ENCODE measurements at places on chromosomes 7 and 10.

DNA sequence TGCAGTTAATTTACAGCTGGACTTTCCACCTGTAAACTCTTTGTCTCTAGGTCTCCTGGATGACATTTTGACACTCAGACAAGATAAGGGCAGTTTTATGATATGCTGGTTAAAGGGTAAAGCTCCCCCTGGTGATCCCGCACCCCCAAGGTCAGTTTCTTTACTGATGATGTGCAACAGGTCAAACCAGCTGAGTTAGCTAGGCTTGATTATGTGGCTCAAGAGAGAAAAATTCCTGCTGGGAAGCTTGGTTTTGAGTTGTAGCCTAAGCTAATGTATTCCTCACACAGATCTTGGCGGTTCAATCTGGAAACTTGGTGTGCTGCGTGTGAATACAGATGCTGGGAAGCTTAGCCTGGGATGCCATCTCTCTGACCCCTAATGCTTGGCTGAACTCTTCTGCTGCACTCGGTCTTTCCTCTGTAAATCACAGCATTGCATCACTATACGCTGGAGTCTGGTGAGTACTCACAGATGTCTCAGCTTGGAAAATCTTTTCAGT is 11.4 kb upstream of the AKR1D1 start:
- DNase-seq = no peak

- no peak for DNase-seq
These were observed 23.5 kb downstream of the ABLIM1 start for GRCh38 chr10:114634609-114634979.

DNA sequence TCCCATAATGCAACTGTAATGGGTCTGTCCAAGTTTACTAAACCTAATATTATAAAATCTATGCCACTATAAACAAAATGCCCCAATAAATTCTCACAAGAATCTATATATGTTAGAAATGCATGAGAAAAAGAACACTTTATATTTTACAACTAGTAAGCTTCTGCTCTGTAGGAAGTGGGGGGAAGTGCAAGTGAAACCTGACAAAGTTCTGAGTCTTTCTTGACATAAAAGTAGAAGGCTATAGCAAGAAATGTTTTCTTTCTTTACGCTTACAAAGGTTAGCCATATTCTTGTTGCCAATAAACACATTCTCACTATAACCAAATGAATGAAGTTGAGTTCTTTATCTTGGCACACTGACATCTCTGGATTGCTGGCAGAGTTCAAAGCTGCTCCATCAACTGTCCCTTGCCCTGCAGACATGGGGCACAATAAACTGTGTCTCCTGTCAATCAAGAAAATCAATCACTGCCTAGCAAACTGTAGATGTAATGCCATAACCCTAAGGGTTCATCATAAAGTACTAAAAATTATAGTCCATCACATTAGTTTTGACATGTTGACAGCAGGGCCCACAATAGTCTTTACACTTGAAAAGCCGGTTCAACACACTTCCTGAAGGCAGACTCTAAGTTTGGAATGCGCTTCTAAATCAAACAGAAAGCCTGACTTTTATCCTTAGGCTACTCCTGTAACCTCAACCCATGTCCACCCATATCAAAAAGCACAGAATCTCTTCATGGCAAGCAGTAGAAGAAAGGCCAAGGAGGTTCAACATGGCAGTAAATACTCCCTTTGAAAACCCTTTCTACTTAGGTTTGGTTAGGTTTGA is 58.6 kb downstream of the TPK1 start:
- DNase-seq = no peak

- DNase-seq = no peak
These were observed 74.9 kb downstream of the ADCYAP1R1 start for GRCh38 chr7:31126976-31127375.

- no peak for DNase-seq
These were observed 86.2 kb upstream of the PPIF start for GRCh38 chr10:79260811-79261740.

- DNase-seq = no peak
These were observed 689.7 kb upstream of the CELF2 start for GRCh38 chr10:10327934-10328333.

- DNase-seq = no peak
These were observed 53.8 kb downstream of the PROSER2 start for GRCh38 chr10:11876805-11877590.

- no peak for DNase-seq
These were observed 2.9 kb upstream of the CNPY1 start for GRCh38 chr7:155549226-155549625.

DNA sequence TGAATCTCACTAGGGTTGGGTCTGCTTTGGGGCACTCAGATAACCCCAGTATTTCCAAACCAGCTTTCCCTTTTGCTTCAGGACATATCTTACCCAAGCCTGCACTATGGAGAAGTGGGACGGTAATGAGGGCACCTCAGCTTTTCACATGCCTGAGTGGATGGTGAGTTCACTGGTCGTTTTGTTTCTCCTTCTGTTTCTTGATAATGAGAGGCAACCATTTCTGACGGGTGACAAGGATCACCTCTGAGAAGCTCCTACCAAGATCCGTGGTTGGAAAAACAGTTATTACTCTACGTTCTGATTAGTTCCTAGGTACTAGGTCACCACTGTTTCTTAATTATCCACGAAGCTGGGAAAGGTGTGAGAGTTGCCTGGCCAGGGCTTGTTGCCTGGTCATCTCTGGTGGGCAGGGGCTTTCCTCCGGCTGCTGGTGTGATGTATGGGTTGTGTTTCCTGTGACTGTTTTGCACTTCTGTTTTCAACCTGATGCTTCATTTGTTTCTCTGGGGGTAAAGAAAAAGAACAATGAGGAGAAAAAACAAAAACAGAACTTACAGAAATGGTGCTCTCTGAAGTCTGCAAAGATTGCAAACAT is 65.7 kb upstream of the STRIP2 start:
- DNase-seq = no peak

DNA sequence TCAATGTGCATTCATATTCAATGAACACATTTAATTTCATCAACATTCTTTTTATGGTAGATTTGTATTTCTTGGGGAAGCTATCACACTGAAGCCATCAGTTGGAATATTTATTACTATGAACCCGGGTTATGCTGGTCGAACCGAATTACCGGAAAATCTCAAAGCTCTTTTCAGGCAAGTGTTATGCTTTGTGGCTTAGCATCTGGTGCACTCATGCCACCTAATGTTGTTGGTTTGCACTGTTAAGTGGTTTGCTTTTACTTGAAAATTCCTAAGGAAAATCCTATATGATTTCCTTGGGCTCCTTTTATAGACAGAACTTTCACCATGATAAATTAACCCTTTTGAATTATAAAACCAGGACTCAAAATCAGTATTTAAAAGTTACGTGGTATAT is 147.9 kb downstream of the DNAH11 start:
- DNase-seq = no peak

DNA sequence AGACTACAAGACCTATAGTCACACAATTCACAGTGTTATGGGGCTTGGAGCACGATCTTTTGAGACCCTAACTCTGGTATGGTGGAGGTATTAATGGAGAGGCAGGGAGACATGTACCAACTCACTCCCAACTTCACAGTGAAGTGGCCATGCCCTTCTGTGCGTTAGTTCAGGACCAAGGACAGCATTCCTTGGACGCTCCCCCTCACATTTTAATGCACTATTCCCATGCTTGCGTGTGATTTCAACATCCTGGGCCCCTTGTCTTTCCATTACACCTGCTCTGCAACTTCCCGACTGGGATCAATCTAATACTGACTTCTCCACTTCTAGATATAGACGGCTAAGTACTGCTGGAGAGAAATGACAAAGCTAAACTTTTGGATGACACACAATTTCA is 72.7 kb downstream of the PLCE1 start:
- DNase-seq = no peak

DNA sequence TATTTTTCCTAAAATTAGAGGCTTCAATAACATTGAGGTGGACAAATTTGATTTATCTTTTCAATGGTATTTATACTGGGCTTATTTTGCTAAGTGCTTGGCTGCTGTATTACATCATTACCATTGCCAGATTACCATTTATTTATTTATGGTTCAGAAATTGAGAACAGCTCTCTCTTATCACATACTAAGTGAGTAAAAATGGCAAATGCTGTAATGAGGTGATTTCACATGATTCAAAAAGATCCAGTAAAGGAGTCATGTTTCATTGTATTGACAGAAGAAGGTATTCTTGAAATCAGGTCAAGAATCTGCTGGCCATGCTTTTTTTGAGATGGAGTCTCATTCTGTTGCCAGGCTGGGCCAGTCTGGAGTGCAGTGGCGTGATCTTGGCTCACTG is 322.6 kb downstream of the KIF20B start:
- no peak for DNase-seq

GRCh38 chr7:23418046-23418445 is 52.2 kb downstream of the IGF2BP3 start:
- no peak for DNase-seq

- no peak for DNase-seq
These were observed 102.1 kb downstream of the MPP7 start for GRCh38 chr10:28200775-28201174.

DNA sequence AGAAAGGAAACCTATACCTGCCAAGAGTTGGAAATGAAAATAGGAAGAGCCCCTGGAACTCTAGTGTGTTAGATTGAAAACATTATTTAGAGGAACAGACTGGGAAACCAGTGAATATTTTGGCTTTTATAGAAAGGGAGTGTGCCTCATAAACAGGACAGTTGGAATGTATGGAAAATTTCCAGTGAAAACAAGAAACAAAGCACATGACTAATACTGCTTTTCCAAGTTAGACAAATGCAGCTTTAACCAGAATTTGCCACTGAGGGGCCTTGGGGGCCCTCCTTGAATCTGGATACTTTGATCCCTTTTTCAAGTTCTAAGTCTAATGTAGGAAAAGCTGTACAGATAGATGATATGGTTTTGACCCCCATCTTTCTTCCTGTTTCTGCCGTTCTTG is 21.2 kb downstream of the ITGB8 start:
- no peak for DNase-seq

DNA sequence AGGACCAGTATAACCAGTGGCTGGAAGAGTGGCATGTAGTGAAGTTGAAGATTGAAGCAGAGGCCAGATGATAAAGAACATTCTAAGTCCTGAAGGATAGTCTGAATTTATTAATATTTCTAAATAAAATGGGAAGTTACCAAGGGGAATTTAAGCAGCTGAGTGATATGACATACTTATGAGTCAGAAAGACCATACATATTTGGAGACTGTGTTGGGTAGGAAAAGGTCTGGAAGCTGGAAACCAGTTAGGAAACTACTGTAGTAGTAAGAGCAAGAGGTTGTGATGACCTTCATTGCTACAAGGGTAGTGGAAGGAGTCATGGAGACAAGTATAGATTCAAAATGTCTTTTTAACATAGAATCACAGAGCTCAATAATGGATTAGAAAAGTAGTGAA is 752.3 kb downstream of the SUGCT start:
- DNase-seq = no peak

GRCh38 chr7:51666266-51666665 is 349.7 kb upstream of the COBL start:
- DNase-seq = no peak

- DNase-seq = no peak
These were observed 16.2 kb downstream of the ZNF425 start for GRCh38 chr7:149109969-149110368.

DNA sequence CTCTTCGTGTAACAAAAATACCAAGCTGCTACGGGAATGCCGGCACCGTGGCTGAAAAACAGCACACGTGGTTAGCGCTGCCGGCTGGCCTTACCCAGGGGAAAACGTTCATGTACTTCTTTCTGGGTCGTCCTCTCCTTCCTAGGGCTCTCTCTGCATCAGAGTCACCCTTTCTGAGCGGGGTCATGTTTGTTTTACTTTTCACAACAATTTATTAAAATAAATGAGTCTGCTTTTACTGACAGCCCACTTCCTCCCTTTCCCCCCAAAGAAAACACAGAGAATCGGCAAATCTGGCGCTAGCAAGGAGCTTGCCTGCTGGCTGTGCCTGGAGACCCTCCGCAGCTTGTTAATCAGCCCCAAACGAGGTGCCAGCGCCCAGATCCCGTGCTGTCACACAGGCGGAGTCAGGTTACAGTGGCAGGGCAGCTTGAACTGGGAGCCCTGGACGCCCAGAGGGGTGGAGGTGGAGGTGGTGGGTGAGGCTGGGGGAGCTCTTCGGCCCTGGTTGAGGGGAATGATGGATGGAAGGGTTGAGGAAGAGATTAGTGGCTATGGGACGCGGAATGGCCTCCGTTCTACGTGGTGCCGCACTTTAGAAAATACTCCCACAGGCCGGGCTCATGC is 162.2 kb upstream of the TNS3 start:
- no peak for DNase-seq

GRCh38 chr7:141550386-141551093 is 670 bp upstream of the AGK start:
- DNase-seq = no peak

GRCh38 chr10:4671451-4672145 is 154.4 kb upstream of the AKR1E2 start:
- DNase-seq = no peak

DNA sequence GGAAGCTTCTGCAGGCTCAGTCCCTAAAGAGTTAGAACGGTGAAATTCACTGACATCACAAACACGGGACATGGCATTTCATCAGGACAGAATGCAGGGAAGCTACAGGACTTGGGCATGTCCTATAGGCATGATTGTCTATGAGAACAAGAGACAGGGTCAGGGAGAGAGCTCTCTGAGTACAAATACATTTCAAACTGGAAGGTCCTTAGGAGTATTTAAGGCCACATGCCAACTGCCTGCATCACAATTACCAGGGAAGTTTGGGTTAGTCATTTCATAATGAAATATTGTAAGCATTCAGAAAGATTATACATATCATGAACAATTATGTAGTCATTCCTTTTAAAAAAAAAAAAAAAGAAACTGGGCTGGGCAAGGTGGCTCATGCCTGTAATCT is 71.3 kb downstream of the CREB3L2 start:
- no peak for DNase-seq

DNA sequence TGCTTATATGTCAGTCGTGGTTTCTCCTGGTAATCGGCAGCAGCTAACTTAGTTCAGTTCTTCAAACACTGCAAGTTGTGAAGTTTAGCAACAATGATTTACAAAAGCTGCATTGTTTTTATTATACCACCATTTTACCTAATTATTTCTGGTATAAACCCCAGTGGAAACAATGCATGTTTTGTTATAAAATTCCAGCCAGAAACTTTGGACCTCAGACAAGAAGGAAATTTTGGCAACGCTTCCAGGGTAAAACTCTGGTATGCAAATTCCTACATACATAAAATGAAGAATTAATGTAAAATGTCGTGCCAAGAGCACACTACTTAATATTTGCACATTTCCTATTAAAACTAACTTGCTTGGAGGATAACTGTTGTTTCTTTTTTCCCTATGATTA is 277.4 kb upstream of the LYZL1 start:
- no peak for DNase-seq

- no peak for DNase-seq
These were observed 99.0 kb downstream of the KIAA1217 start for GRCh38 chr10:24307696-24308485.

DNA sequence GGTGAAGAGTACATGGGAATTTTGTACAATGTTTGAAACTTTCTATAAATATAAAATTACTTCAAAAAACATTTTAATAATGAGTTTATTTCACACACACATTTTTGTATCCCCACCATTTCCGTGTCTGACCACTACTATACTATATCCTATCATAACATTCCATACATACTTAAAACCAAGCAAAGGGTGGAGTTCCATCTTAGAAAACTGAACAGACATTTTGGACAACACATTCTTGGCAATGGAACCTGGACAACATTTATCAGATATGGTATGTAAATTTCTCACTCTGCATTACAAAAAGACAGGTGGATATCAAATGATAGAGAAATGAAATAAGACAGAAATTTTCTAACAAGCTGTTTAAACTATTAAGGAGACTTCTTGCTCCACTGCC is 168.9 kb downstream of the TWIST1 start:
- DNase-seq = no peak
